NCI-H510A treated with DMSO at 0.1 percent for 48 hours (cell line): ENCODE measurements at places on chromosomes 4 and X.

- no peak for DNase-seq
Measured at GRCh38 chr4:47381172-47381571, 82.3 kb downstream of the COMMD8 start.

DNA sequence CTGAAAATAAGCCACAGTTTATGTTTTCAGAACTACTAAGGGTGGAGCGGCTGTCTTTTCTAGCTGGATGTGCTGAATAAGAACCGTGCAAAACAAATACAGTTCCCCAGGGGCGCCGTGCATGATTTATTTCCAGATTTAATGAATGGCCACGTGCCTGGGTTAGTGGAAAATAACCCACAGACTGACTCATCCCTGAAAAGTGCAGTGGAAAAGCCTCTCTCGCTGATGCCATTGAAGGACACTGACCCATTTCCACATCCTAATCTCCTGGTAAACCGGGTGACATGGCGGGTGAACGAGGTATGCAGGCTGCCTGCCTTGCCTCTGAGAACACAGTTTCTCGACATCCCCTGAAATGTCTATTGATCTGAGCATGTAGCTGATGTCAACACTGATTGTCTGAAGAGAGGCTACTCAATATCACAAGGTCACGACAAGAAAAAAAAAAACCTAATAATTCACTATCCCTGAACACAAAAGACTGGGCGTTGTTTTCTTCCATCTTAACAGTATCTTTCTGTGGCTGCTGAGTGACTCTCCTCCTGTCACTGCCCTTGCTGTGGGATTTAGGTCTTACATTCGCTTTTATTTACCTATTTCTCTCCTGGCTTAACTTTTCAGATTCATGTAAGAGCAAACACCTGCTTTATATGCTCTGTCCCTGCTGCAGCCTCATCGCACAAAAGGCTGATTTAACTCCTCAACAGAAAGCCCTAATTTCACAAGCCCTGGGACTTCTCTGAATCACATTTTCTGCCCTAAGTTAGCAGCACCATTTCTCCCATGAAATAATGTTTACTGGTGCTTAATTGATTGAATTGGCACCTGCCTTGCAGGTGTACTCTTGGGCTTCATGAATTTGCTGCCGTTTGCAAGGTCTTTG lies 76.9 kb upstream of the SCOC start:
- peak; percentile 44 for DNase-seq

DNA sequence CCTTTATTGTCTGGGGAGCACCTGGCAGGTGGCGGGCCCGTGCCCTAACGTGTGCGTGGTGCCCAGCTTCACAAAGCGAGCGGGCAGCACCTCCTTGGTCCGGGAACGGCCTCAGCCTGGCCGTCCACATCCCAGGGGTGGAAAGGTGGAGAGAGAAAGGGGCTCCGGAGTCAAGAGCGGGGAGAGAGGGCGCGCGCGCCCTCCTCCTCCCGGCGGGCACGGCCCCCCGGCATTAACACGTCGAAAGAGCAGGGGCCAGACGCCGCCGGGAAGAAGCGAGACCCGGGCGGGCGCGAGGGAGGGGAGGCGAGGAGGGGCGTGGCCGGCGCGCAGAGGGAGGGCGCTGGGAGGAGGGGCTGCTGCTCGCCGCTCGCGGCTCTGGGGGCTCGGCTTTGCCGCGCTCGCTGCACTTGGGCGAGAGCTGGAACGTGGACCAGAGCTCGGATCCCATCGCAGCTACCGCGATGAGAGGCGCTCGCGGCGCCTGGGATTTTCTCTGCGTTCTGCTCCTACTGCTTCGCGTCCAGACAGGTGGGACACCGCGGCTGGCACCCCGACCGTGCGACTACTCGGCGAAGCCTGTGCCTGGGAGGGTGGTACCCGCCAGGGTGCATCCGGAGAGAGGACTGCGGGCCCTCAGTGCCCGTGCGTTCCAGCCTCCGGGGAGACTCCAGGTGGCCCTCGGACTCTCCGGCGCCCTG lies at the start of gene KIT:
KIT (plus strand) TSS at position 407 of the 701 bp plus-strand sequence; CDS start at position 465, 58 bp downstream.
- DNase-seq = peak; percentile 94

GRCh38 chr4:89298788-89299152 lies 8.8 kb downstream of the GPRIN3 start:
- peak; percentile 10 for DNase-seq

GRCh38 chr4:147788791-147789190 lies 56.9 kb downstream of the ARHGAP10 start:
- DNase-seq = no peak

GRCh38 chr4:7227008-7227407 lies 34.7 kb downstream of the SORCS2 start:
- peak; percentile 24 for DNase-seq

- no peak for DNase-seq
Measured at GRCh38 chr4:181566490-181566889, 676.7 kb upstream of the TENM3 start.

- no peak for DNase-seq
Measured at GRCh38 chrX:74534569-74535038, 79.8 kb downstream of the RLIM start.

DNA sequence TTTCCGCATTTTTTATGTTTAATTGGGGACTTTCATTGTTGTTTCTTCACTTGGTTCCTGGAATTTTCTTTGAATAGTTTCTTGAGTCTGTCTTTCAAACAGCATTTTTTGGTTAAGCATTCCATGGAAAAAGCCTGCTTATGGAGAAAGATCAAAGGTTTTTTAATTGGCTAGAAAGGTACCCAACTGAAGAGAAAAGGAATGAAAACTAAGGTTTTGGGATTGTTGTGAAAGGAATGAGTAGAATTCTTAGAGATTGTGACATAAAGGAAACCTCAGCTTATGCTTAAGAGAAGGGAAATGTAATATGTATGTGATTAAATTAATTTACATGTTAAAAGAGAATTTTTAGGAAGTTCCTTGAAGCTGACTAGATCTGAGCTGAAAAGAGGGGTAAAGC lies 82.8 kb downstream of the CCKAR start:
- DNase-seq = no peak

DNA sequence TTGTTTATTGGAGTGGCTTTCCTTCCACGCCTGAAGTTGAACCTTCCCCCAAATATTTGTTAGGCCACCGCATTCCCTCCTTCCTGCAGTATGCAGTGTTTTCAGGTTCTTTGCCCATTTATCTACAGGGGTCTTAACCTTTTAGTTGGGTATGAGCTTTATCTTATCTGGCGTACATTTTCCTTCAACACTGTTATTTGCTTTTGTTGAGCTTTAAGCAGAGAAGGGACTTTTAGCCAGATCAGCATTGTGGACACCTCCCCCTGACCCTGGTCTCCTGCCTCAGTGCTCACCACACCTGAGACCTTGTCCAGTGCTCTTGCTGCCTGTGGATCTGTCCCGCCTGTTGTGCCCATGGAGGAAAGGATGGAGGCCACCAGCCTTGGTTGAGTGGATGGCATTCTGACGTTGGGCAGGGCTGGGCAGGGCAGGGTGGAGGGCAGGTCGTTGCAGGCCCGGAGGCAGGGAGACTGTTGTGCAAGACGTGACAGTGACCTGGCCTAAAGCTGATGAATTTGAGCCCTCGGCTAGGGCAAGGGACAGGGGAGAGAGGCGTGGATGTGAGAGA lies 998 bp upstream of the DUSP9 start:
- no peak for DNase-seq

DNA sequence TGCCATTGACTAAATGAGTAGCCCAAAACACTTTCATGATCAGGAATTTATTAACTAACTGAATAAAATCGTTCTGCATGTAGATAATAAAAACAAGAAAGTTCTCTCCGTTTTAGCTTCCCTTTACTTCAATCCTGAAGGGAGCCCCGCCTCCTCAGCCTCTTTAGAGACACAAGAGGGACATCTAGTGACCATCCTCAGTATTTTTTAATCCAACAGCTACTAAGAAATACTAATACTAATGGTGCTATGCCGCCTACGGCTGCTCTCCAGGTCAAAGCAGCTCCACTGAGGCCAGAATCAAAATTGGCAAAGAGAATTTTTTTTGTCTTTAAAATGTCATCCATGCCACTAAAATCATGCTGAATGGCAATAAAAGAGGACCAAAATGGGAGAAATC lies 3.2 kb upstream of the PCDH19 start:
- peak; percentile 71 for DNase-seq

- DNase-seq = no peak
Measured at GRCh38 chrX:52424656-52425055, 55.8 kb downstream of the XAGE2 start.

GRCh38 chrX:66130469-66130868 lies 33.6 kb upstream of the HEPH start:
- DNase-seq = no peak

- no peak for DNase-seq
Measured at GRCh38 chr4:168852933-168853713, 156.9 kb downstream of the CBR4 start.

DNA sequence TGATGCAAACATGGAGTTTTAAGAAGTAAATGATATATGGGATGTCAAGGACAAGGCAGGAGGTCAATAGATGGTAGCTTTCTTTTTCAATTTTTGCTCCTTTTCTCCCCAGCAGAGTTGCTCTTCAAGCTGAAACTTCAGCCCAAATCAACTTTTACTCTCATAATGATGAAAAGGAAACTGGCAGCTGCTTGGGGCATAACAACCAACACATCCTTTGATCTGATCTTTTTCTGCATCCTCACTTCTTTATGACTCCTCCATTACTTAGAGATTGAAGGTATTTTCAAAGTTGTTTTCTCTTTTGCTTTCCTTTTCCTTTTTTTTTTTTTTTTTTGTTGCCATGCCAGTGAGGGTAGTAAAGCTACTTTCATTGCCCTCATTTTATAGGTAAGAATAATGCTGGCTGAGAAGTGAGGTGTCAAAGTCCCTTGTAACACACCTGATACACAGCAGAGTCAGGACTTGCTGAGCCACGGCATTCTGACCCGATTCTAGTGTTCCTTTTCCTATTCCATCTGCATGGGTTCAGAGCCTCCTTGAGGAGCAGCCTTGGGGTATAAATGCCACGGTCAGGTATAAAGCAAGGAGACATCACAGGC lies 26.9 kb downstream of the SLC2A9 start:
- no peak for DNase-seq

DNA sequence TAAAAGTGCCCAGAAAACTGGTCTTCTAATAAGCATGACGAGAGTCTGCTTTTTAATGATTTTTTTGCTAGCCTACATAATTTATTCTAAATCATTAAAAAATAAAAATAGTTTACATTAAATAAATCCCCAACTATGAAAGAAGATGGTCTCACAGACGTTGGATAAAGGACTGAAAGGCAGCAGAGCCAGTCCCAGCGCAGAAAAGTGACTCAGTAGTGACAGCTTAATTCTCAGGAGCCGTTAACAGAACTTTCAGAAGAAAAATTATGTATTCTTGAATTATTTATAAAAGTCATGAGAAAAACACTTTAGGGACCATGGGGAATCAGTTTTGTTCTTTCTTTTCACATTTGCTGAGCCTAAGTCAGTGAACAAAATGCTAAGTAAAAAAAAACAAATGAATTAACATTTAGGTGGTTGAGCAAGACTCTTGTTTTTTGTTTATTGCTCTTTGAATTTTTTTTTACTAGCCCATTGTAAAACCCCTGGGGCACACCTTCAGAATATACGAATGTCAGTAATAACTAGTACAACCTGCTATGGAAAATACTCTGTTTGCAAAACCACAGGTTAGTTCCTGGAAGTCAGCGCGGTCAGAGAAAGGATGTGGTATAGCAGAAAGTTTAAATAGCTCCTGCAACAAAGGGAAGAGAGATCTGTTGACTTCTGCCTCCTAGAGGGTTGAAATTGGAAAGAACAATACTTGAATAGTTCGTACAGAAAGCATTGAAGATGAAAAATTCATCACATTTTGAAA lies 50.4 kb upstream of the CCDC160 start:
- DNase-seq = no peak

DNA sequence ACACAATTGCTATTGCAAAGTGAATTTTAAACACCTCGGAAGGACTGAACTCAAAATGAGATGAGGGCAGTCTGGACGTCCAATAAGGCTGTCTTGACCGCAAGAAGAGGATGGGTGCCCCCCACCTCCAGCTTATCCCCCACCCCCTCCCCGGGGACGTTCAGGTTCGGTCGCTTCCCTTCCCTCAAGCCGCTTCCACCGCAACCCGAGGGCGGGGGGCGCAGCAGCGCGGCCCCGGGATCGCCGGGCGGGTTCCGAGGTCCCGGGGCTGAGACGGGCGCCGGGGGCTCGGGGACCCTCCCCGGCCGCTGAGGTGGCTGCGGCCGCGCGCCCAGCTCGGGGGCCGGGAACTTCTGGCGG lies 480 bp downstream of the USP46 start:
- no peak for DNase-seq

- DNase-seq = peak; percentile 58
Measured at GRCh38 chrX:33339219-33339618, 127.9 kb upstream of the DMD start.

DNA sequence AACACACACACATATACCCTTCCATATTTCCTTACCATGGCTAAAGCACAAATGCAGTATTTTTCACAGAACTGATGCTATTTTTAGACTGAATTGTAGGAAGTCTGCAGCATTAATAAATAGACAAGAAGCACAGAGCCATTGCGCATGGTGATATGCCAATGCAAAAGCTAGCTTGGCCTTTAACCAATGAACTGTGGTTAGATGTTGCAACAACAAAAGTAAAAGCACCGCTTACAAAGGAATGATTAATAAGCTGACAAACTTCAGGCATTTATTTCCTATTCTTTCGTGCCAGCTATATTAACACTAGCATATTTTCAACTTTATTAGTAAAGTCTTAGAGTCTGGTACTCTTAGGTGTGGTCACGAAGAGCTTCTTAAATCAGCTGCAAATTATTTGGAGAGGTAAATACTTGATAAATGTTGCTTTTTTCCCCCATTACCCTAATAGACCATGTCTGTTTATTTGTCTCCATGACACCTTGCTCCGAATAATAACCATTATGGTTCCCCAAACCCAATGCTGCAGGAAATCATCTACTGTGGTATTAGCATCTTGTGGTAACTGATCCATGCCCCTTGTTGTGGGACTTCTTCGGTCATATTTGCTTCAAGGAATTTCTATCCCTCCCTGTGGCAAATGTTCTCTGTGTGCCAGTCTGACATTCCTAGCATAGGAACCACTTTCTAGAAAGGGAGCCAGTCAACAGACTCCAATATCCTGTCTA lies 306.1 kb upstream of the TAPT1 start:
- DNase-seq = no peak

DNA sequence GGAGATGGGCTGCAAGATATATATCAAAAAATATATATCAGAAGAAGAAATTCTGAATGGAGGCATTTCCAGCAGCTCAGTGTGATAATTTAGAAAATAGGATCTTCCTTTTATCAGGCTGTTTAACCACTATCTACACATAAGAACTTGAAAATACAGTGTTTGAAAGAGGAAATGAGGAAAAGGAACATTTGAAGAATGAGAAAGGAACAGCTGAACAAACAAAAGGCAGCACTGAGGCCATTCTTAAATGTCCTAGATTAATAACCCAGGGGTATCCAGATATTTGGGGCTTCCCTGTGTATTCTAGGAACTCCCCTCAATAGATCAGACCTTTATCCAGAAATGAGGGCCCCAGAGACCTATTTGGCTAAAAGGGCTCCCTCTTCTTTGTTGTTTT lies 4.1 kb downstream of the SLC39A8 start:
- DNase-seq = no peak

DNA sequence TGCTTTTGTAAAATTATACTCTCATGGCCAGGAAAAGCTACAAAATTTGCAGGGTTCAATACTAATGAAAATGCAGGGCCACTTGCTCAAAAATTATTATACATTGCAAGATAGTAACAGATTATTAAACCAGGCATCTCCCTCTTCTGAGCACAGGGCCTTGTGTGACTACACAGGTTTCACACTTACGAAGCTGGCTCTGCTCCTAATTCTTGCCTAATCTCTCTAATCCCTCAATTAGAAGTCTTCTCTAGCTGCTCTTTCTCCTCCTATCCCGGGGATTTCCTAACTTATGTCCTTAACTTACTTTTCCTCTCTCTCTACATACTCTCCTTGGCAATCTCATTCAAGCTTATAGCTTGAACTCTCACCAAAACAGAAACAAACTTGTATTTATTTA lies 168.3 kb downstream of the AREG start:
- no peak for DNase-seq
